ENCODE measurements at places on chromosomes 7 and 10.

- no peak for DNase-seq
Observed at GRCh38 chr10:63260860-63261251, 127.7 kb downstream of the NRBF2 start.

GRCh38 chr10:50470345-50470744, 153.4 kb downstream of the SGMS1 start:
- DNase-seq: no peak

GRCh38 chr10:130042381-130042780, 68.2 kb downstream of the C10orf143 start:
- no peak for DNase-seq

DNA sequence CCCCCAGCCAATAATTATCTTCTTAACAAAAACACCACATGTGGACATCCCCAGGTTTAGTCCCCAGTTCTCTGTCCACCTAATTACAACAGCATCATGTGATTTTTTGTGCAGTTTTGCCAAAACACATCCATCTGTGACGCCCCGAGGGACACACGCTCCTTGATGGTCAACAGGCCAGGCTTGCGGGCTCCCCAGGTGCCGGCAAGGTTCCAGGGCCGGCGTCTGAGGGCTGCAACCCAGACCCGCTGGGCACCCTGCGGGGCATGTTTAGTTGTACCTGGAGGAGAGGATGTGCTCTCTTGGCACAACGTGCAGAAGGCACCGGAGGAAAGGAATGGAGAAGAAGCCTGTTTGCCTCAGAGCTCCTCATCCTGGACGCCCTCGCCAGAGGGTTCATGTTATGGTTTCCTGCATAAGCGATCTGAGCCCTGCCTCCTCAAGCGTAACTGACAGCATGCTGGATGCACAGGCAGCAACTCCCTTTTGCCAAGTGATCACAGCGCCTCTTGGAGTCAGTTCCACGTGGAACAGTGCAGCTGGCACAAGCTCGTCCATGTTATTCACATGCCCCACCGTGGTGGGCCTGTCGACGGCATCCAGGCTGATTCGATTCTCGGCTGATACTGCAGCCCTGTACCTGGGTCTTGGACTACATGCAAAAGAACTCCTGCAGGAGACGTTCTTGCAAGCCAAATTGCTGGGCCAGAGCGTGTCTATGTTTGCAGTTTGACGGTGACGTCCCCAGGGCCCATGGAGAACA, 41.6 kb downstream of the JAKMIP3 start:
- no peak for DNase-seq

DNA sequence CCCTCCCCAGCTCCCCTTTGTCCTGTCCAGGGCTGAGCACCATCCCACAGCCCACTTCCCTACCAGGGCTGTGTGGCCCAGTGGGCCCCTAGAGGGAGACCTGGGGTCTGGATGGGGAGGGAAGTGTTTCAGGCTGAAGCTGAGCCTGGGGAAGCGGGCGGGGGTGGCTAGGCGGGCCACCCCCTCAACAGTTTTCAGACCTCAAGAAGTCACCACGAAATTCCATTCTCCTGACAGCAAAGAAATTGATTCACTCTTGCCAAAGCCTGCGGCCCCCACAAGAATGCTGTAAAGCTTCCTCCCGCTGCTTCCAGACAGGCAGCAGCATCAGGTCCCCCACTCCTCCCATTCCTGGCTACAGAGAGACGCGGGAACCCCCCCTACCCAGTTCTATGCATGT, 2.5 kb upstream of the LFNG start:
- no peak for DNase-seq

DNA sequence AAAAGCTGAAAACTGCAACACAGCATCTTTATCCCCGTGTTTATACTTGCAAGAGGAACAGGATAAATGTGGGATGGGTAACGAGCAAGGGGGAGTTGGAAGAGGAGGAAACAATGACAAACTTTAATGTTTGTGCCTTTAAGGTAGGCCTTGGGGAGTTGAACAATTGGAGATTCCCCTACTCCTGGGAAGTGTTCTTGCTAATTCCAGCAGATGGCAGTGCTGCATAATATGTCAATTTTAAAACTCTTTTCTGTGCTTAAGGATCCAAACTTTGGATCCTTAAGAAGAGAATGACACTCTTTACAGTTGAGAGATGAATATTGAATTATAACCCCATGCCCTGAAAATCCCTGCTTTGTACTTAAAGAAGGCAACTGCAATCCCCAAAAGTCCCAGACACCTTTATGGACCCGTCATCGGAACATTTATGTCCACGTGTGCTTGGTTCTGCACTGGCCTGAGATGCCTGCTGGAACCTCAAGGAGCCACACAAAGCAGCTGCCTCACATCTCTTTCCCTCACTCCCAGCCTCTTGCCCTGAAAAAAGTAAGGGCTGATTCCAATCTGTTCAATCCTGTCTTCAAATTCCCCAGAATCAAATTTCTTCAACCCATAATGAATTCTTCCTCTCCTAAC, 12.0 kb downstream of the IFIT5 start:
- DNase-seq: peak; percentile 46

DNA sequence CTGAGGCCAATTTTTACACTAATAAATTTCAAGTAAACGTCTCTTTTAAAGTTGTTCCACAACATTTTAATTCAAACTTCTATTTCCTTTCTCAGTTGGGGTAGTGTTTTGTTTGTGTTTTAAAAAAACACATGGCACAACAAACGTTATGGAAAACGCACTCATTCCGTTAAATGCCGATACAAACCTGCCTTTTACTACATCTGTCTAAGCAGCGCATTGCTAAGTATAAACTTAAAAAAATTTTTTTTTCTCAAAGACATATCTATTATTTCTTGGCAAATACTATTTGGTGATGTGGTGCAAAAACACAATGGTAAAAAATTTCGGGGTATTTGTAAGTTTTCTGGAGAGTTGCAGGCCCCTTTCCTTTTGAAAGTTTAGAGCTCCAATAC, 1.4 kb downstream of the SKIDA1 start:
- no peak for DNase-seq

- DNase-seq: no peak
Observed at GRCh38 chr7:43484678-43485395, 98.1 kb upstream of the STK17A start.

DNA sequence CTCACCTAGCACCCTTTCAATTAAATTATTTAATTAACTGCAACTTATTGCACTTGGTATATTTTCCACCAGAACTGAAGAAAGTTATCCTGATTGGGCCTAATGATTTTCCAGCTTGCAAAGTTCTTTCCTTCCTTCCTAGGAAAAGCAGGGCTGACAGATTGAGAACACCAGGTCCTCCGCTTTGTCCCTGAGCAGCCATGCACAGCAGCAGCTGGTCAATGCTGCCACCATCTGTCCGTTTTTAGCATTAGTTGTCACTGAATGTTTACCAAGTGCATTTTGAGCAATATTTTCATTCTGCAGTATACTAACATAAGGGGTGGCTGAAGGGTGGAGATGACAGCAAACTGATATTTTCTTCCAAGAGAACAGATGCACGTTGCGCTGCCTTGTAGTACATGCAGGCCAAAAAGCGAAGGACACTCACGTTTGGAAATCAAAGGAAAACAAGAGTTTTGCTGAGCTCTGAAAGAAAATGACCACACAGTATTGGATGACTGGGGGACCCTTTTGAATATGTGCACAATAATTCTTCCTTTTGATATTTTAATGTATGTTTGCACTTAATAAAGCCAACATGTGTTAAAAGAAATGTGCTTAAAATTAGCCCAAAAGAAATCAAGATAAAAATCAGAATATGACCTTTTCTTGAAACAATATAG, 248.8 kb upstream of the PTN start:
- DNase-seq: peak; percentile 57

DNA sequence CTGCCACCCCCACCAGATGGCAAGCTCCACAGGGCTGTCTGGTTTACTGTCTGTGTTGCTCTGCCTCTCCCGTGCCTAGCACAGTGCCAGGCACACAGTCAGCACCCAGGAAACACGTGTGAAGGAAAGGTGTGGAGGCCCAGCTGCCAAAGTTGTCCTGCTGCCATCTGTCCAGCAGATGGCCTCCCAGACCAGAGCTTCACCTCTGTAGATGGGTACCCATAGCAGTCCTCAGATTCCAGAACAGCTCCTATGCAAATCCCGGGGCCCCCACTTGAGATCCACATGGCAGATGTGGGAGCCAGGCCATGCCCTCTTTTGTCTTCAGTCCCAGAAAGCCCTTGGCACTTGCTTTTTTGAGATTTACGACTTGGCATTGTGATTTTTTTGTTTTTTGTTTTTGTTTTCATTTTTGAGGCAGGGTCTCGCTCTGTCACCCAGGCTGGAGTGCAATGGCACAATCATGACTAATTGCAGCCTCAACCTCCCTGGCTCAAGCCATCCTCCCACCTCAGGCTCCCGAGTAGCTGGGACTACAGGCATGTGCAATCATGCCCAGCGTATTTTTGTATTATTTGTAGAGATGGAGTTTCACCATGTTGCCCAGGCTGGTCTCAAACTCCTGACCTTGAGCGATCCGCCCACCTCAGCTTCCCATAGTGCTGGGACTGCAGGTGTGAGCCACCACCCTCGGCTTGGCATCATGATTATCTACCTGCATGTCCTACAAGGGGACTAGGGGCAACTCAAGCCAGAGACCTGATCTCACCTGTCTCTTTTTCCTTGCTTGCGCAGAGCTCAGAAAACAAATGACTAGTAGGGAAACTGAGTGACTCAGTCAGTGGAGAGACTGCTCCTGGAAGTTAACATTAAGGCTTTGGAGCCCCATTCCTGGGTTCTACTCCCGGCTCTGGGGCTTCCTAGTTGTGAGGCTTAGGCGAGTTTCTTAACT, 16.9 kb upstream of the PALD1 start:
- peak; percentile 65 for DNase-seq

GRCh38 chr7:146412781-146413180, 296.2 kb downstream of the CNTNAP2 start:
- no peak for DNase-seq

GRCh38 chr7:26987338-26987737, 108.5 kb downstream of the HOXA1 start:
- DNase-seq: no peak

- no peak for DNase-seq
Observed at GRCh38 chr7:44275146-44275545, 50.2 kb downstream of the CAMK2B start.

GRCh38 chr7:27263781-27264180, 21.2 kb downstream of the EVX1 start:
- DNase-seq: no peak

DNA sequence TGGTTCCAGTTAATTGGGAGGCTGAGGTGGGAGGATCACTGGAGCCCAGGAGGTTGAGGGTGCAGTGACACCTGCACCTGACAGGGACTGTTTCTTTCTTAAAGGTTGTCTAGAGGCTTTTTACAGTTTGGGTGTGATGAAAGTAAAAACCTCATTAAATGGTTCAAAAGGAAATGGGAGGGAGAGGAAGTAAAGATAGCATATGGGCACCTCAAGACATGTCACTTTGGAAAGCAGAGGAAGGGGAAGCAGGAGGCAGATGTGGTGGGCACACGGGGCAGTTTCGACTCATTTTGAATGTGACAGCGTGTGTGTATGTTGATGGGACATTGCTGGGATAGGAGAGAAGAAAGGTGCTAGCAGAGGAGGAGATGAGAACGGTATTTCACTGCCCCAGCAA, 203.1 kb downstream of the MLLT10 start:
- DNase-seq: no peak

DNA sequence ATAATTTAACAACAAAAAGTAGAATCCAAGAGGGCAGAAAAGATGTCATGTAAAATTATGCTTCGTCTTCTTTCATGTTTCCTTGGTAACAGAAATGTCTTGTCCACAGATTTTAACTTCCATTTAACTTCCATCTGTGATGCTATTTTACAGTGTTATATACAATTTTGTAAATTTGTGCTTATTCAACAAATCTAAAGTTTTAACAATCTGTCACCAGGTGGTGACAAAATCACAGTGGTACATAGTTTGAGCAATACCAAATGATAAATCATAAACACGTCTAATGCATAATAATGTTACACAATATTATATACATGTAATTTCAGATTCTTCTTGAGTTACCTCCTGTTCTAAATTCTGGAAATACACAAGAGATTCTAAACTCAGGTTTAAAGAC, 784.4 kb upstream of the CELF2 start:
- DNase-seq: no peak

GRCh38 chr7:21916629-21917028, 29.1 kb downstream of the CDCA7L start:
- no peak for DNase-seq

DNA sequence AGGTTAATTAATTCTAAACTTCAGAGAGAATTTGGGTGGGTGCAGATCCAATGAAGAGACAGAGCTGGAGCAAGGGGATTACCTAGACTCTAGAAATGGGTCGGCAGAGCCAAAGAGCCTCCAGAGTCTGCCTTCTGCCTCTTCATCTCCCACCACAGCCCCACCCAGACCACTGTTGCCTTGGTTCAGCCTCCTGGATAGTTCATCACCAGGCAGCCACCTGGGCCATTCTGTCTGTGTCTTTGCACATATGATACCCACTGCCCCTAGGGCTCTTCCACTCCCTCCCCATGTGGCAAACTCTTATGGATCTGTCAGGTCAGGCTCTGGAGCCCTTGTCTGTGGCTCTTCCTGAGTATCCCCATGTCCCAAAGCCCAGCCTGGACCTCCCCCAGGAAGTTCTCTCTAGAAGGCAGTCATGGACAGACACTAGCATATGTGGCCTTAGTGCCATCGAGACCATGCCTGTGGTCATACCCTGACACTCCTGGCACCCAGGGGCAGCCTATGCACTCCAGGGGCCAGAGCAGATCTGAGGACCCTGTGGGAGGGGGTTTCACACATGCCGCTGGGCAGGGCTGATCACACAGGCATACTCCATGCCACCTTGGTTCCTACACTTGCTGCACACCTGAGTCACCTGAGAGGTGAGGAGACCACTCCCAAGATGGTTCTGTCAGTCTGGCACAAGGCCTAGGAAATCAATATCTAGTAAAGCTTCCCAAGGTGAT, 41.6 kb downstream of the FRMPD2 start:
- no peak for DNase-seq

- no peak for DNase-seq
Observed at GRCh38 chr7:111639934-111640333, 77.6 kb upstream of the IMMP2L start.

- DNase-seq: no peak
Observed at GRCh38 chr10:85741626-85742300, 624.8 kb downstream of the GRID1 start.

DNA sequence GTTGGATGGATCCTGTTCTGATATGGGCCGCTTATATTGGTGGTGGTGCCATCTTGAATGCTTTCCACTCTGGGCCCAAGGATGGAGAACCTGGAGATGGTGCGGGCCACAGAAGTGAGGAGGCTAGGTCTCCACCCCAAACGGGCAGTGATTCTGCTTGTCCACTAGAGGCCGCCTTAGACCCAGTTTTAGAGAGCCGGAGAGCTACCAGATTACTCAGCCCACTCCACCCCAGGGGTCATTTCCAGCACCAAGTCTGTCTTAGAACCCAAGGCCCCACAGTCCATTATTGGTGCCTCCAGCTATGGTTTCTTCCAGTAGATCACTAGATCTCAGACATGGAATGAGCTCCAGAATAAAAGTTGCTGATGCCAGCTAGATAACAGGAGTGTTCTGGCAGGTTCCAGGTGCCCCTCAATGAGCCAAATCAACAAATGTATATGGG, 11.8 kb upstream of the CAMK2G start:
- DNase-seq: peak; percentile 65

- DNase-seq: peak; percentile 48
Observed at GRCh38 chr10:5658871-5659618, 7.3 kb downstream of the ASB13 start.
